ENCODE measurements at places on chromosomes 2 and 18.

GRCh38 chr2:97913846-97914245 is 81.9 kb downstream of the TMEM131 start:
- no peak for DNase-seq

- no peak for DNase-seq
These were observed 7.2 kb upstream of the ABCB11 start for GRCh38 chr2:169038338-169038757.

GRCh38 chr2:73654175-73654574 is 12.0 kb upstream of the NAT8 start:
- DNase-seq = no peak

DNA sequence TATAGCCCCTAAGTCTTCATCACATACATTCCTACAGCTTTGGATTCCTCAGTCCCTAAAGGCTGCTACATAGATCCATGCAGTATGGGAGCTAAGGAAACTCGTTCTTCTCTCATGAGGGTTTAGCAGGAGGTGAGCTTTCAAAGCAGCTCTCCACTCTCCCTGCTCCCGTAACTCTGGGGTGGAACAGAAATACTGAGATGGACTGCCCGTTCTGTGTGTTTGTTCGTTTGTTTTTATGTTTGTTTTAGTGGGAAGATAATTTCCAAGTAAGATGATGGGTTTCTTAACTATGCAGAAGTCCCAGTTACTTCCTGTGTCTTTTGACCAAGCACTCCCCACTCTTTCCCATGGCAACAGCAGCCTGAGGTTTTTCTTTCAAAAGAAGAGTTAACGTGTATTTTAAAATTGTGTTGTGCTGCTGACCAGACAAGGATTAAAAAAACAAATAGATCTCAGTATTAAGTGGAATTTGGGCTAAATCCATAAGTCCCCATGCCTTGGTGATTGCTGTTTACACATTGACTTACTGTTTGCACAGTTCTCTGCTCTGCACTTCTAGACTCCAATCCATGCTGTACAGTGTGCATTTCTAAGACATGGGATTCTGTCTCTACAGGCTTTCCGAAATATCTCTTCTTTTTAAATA is 156.4 kb upstream of the SH3BP4 start:
- no peak for DNase-seq

DNA sequence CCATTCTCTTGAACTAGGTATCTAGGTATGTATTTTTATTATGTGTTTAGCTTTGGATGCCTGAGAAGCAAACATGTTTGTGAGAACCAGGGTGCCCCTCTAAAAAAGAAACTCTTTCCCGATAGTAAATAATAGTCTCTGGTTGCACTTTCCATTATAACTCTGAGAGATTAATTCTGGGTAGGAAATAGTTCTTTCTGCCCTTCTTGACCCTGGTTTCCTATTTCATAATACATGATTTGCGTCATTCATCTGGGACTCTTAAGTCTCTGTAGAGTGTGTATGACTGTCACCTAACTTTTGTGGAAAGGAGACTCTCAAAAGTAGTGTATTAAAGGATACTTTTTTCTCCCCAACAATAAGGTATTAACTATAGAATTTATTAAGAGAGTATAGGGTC is 31.5 kb downstream of the ACSL3 start:
- no peak for DNase-seq

DNA sequence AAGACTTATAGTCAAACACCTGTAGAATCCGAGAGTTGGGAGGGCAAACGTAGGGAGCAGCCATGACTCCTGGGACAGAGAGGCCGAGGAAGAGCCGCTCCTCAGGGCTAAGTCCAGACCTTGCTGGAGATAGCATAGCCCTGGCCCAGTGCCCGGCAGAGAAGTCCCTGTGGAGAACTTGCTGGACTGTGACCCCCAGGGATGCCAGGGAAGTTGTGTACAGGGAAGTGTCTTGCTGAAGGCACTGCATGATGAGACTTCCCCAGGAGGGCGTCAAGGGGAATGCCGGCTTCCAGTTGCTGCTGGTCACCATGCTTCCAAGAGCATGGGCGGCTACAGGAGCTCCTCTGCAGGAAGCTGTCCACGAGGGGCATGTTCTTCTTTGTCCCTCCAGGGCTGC is 8.6 kb upstream of the CNDP1 start:
- DNase-seq = no peak

DNA sequence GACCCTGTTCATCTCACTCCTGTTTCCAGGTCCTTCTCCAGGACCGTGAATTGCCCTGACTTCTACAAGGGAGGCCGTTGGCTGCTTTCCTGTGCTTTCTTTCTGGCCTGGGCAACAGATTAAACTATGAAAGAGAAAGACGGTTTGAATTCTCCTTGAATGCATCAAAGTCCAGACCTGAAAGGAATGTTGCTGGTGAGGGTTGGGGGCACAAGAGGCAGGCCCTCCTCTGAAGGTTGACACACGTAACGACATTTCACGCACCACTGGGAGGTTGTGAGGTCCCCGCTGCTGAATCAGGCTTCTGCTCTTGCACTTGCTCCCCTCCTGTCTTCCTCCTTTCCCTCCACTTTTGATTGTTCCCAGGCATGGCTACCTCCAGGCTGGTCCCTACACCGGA is 141.9 kb downstream of the CYRIA start:
- no peak for DNase-seq

DNA sequence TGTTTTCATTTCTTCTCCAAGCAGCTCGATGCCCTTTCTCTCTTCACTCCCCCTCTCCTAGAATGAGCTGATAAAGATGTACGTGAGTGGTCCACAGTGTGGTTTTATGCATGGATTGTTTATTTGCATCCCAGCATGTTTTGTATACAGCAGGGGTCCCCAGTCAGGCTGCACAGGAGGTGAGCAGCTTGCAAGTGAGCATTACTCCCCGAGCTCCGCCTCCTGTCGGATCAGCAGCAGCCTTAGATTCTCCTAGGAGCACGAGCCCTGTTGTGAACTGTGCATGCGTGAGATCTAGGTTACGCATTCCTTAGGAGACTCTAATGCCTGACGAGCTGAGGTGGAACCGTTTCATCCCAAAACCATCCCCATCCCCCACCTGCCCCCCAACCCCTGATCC is 262.6 kb downstream of the AGAP1 start:
- DNase-seq = no peak

- DNase-seq = no peak
These were observed 42.8 kb upstream of the RAB31 start for GRCh38 chr18:9665314-9665713.

- no peak for DNase-seq
These were observed 131.8 kb upstream of the HNRNPA3 start for GRCh38 chr2:177080746-177081284.

DNA sequence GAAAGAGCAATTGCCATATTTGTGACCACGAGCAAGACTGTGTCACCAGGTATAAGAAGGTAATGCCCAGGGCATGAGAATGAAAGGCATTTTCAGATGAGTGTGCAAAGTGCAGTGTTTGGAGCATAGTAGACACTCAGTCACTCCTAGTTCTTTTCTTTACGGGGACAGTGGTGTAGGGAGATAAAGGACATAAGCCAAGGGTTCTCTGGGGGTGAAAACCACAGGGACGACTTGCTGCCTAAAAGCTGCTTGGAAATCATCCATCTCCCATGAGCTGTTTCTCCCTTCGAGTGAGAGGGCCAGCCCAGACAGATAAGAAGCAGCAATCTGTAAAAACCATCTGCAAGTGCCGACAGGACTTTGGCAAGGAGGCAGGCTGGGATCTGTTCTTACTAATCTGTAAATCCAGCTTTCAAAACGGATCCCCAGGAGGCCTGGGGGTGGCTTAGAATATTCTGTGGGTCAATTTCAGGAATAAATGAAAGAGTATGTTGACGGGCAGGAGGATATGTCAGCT is 221.6 kb downstream of the LPIN1 start:
- no peak for DNase-seq

GRCh38 chr2:23400703-23401102 is 15.7 kb downstream of the KLHL29 start:
- DNase-seq = no peak
